Aorta (tissue), 5 donors: ENCODE measurements at places on chromosomes 4 and X. TPM values are rescaled to one million over a fixed set of nuclear protein-coding genes. Genes with fewer than 3 reads are reported as not detected.

The PCDH19 gene
- total RNA-seq = 4.6 TPM

The COL4A5 gene
- total RNA-seq = 48.0 TPM

The SEC24D gene
- total RNA-seq = 126 TPM

The PLAC1 gene
- total RNA-seq = not detected

The UGT2B10 gene
- not detected for total RNA-seq

DNA sequence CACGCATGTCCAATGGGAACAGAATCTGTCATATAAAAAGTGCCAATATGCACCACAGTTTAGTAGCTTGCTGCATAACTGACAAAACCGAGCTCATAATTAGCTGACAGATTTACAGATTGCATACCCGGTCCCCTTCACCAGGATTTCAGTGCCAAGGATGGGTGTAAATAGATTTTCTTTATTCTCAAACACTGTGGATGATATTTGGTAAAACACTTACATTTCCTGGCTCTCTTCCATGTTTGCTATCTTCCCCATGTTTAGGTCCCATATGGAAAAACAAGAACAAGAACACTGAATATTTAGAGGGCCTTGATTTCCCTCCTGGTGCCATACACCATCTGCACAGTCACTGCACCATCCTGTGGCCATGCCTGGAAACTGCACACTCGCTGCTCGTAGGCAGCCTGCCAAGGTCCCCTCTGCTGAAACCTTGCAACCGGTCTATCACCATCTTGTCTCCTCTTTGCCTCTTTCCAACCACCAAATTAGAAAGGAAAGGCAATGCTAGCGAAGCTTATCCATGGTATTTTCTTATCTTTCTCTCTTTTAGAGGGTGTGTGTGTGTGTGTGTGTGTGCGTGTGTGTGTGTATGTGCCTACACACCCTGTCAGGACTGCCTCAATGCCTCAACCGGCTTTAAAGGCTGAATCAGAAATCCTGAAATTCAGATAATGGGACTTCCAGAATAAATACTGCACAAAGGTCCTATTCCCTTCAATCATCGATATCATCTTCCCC lies 124.2 kb upstream of the MBNL3 start:
- H3K27me3 ChIP-seq = peaks cover 3% of the 10 kb centered on the region
- no peak for DNase-seq
- no peaks in the 10 kb centered on the region for H3K36me3 ChIP-seq
- H3K4me1 ChIP-seq = no peaks in the 10 kb centered on the region
- no peak overlapping the region for H3K27ac ChIP-seq
- no peak overlapping the region for H3K4me3 ChIP-seq

DNA sequence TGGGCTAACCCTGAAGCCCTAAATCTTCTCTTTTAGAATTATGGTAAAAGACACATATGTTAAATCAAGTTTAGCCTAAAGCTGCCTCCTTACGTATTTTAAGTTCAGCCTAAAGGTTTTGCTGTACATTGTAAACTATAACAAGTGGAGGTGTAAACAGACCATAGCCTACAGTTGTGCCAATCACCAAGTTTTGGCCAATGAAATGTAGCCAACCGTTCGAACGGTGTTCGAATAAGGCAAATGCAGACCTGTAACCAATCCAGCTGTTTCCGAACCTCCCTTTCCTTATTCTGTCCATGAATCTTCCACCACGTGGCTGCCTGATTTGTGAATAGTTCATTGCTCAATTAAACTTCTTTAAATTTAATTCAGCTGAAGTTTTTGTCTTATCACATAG lies 52.1 kb upstream of the TBC1D9 start:
- H3K4me3 ChIP-seq = no peak overlapping the region
- H3K27ac ChIP-seq = no peak overlapping the region
- H3K27me3 ChIP-seq = no peaks in the 10 kb centered on the region
- H3K36me3 ChIP-seq = no peaks in the 10 kb centered on the region
